ENCODE measurements at places on chromosomes 5 and 9.

GRCh38 chr9:113343732-113344231 is 3.7 kb upstream of the WDR31 start:
- no peak for DNase-seq

- DNase-seq: peak; percentile 24
Observed at GRCh38 chr5:16617274-16617968, 624 bp upstream of the RETREG1 start.

GRCh38 chr9:87193151-87193550 is 245.8 kb upstream of the GAS1 start:
- no peak for DNase-seq

GRCh38 chr5:118844351-118844750 is 144.0 kb downstream of the DTWD2 start:
- no peak for DNase-seq

GRCh38 chr9:125850763-125851162 is 103.6 kb downstream of the PBX3 start:
- DNase-seq: no peak

DNA sequence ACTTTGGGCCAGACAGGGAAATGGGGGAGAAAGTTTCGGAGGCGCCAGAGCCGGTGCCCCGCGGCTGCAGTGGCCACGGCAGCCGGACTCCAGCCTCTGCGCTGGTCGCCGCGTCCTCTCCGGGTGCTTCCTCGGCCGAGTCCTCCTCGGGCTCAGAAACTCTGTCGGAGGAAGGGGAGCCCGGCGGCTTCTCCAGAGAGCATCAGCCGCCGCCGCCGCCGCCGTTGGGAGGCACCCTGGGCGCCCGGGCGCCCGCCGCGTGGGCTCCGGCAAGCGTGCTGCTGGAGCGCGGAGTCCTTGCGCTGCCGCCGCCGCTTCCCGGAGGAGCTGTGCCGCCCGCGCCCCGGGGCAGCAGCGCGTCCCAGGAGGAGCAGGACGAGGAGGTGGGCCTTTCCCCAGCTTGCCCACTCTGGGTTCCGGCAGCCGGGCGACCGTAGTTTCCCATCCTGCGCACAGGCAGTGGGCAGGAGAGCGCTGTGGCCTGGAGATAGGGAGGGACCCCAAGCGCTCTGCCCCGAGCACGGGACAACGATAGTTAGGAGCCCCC is 516 bp downstream of the MAST4 start:
- DNase-seq: no peak

- no peak for DNase-seq
Observed at GRCh38 chr9:135923508-135923907, 16.2 kb upstream of the CAMSAP1 start.

GRCh38 chr9:11142965-11143738 is 530.4 kb upstream of the PTPRD start:
- DNase-seq: no peak

DNA sequence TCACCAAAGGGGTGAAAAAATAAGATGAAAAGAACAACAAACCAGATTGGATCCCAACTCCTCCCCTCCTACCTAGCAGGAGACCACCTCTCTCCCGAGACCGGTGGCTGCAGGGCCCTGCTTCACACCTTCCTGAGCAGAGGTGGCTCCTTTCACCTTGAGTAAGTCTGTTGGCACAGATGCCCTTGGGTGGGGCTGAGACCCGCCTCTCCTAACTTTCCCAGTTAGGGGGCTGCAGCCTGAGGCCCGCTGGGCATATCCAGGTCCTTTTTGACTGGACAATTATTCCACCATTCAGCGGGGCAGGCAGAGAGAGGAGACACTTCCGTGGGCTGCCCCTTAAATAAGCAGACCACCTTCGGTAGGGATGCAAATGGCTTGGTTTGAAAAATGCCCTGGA is 1.3 kb downstream of the SLC25A48 start:
- no peak for DNase-seq

DNA sequence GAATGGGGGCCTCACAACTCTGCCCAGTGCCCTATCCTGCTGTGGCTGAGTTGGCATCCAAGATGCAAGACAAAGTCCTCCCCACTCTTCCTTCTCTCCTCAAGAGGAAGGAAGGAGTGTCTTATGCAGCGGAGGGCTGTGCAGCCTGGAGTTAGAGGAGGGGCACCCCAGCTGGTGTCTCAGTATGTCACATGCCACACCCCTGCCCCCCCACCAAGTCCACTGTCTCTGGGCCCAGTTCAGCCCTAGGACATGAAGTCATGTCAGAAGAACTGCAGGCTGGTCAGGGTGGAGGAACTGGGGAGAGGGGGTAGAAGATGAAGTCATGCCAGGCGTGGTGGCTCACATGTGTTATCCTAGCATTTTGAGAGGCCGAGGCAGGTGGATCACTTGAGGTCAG is 28.0 kb upstream of the SLC28A3 start:
- DNase-seq: no peak

DNA sequence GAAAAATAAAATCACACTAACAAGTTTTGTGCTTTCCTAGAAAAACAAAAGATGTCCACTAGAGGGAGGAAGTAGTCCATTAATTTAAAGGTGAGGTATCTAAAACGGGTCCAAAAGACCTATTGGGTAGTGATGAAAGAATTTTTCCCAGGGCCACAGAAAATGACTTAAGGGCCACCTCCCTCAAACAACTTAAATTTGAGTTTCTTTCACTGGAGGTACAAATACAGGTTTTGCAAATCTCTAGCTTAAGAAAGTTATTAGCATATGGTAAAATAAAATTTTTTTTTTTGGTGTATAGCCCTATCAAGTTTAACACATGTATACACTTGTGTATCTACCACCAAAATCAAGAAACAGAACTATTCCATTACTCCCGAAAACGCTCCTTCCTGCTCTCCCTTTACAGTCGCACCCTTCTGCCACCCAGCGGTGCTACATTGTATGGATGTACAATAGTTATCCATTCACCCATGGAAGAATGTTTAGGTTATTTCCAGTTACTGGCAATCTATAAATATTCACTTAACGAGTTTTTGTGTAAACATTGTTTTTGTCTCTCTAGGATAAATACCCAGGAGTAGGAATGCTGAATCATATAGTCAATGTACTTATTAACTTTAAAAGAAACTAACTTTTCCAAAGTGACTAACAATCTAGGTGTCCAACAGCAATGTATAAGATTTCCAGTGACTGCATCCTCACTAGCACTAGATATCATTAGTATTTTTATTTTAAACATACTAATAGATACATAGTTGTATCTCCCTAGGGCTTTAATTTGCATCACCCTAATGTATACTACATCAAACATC is 21.9 kb downstream of the DEPDC1B start:
- no peak for DNase-seq

DNA sequence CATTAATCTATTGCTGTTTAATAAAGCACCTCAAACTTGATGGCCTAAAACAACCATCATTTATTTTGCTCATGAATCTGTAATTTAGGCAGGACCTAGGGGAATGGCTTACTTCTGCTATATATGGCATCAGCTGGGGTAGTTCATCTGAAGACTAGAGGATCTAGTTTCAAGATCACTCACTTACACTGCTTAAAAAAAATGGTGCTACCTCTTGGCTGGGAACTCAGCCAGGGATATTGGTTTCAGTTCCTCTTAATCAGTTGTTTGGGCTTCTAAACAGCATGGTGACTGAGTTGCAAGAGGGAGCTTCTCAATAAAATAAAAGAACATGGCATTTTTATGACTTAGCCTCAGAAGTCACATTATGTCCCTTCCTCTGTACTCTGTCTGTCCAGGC is 142.0 kb downstream of the FAM114A2 start:
- DNase-seq: no peak

- peak; percentile 72 for DNase-seq
Observed at GRCh38 chr5:60699609-60700415, at the start of gene DEPDC1B. Gene DEPDC1B (minus strand): TSS chr5:60700166. CDS start chr5:60700093, 73 bp downstream.

DNA sequence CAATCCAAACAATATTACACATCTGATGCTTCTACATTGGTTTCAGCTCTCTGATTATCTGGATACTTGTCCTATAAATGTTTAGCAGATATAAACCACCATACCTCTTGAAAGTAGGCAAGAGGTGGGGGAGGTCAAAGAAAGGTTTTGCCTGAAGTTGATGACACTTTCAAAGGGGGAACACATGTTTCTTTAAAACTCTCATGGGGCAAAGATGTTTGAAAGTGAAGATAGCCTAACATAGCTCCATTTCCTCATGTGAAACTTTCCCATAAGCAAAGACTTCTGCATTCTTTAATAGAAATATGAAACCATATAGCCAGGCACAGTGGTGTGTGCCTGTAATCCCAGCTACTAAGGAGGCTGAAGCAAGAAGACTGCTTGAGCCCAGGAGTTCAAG is 62.1 kb downstream of the CETN3 start:
- no peak for DNase-seq

GRCh38 chr5:67319935-67320725 is 123.5 kb upstream of the CD180 start:
- DNase-seq: no peak

DNA sequence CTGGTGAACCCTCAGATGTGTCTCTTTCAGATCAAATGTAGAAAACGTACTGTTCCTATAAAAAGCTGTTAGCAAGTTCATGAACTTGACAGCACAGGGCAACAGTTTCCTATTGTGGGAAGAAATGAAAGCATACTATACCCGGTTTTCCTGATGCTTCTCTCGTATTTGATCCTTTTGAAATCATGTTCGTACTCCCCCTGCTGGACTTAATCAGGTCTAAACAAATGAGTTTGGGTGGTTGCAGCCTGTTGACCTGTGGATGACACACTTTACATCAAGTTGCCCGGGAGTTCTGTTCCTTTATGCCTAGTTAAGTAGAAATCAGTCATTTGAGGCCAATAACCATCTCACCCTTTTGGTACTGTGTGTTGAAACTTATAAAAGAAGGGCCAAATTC is 1992.3 kb downstream of the MAT2B start:
- DNase-seq: no peak

GRCh38 chr5:28743025-28743715 is 1704.8 kb upstream of the CDH9 start:
- no peak for DNase-seq

DNA sequence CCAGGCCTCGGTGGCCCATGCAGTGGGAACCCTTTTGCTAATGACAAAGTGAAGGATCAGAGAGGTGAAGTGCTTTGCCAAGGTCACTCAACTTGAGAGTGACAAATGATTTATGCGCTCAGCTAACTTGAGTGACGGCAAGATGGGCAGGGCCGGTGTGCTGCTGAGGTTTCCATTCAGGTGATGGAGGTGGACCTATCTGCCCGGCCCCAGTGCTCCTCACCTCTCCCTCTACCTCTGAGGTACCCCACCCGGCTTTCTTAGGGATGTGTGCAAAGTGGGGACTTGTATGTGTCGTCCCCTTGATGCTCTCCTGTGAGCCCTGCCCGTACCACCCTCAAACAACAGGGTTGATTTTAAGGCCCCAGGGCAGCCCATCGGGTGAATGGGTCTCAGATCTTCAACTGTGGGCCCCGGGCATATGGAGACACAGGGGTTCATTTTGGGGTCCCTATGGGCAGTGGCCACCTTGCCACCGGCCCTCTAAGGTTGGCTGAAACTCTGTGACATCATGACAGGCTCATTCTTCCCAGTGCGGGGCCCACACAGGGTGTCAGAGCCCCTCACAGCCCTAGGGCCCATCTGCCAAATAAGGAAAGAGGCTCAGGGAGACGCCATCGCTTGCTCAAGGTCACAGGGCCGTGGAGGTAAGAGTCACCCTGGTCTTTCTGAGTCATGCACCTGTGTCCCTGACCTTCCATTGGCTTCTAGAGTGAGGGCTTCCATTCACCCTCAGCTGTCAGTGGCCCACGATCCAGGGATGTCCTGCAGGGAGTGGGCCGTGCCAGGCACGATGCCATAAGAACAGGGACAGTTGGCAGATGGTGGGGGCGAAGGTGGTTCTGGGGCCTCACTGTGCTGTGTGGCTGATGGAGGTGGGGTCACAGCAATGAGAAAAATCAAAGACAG is 170.6 kb upstream of the MVB12B start:
- DNase-seq: no peak
